Hematopoietic multipotent progenitor cell treated with erythropoietin and hydrocortisone succinate and interleukin-3 and kit ligand, for 8 days (in vitro differentiated cells): ENCODE measurements at places on chromosomes 1 and 21.

DNA sequence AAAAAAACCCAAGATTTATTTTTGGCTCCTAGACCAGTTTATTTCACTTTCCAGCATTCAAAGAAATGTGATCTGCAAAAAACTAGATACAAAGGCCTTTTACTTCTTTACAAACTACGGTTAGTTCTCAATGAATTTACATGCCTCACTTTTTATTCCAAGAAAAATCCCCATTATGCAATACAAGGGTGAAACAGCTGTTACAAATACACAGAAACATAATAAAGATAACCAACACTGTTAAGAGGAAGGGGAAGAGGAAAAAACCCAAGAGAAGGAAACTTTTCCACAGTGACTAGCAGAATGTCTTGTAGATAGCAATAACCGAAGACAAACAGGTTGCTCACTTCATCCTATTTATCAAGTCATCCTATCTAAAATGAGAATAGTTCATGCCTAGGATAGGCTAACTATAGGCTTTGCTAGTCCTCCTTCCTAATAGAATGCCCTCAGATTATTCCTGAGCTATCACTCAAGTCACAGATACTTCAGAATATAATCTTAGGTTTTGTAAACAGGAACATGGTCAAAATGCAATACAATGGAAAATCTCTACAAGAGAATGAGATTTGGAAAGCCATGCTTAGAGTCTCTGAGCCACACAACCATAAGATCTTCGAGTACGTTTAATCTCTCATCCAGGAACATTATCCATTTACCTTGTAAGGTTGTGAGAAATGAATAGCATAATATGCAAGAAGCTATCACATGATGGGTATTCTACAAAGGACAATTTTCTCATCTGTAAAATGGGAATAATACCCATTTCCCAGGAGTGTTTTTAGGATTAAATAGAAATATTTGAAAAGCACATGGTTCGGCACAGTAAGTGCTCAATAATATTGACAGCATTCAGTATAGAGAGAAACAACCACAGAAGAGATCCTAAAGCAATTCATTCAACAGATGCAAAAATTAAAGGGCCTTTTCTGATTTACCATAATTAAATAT is 5.4 kb downstream of the PNRC2 start:
- peak; percentile 45 for DNase-seq

GRCh38 chr1:119960501-119960900 is 64.2 kb upstream of the ADAM30 start:
- no peak for DNase-seq

DNA sequence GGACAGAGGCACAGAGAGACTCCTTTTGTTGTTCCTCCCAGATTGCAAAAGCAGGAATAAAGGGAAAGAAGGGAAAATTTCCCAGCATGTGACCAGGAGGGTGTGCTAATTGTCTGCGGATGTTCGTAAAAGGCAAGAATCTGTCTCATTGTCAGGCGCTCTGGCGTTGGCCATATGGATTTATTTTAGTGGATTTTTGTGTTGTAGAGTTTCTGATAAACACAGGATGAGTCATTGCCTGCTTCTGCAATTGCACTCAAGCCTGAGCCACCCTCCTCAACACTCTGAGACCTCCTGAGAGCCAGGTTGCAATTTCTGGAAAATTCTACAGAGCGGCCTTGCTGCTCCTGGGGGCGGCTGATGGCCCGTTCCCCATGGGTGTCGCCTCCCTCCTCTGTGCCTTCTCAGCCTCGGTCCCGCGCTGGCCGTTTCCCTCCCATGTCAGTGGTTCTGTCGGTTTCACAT is 227.7 kb downstream of the KAZN start:
- no peak for DNase-seq

DNA sequence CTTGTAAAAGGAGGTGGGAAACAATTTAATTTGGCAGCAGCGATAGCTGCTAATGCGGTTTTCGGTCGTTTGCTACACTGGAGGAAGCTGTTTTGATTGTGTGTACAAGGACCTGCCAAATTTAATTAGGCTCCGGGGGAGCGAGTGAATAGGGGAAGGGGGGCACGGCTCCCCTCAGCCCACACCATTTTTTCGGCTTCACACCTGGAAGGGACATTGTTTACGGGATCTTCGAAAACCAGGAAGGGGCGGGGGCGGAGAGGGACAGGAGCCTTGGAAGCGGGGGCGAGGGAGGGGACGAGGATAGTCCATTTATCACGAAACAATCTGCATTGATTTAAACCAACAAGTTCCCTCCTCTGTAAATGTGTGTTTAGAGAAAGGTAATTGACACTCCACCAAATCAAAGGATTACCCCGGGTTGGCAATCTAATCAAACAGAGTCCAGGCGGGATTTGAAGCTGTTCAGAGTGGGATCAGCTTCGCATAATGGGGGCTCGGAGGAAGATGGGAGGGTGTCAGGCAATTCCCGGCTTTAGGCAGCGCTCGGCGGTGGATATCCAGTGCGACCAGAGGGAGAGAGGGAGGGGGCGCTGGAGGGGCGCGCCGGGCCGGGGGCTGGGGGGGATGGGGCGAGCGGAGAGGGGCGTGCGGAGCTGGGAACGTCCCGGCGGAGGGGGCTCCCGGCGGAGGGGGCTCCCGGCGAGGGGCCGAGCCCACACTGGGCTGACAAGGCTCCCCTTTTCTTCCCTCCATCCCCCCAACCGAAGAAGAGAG is 9.8 kb downstream of the PAX7 start:
- DNase-seq = no peak

- DNase-seq = no peak
These were observed 70.6 kb downstream of the TMEM53 start for GRCh38 chr1:44603718-44604117.

GRCh38 chr1:73401666-73402065 is 796.3 kb downstream of the LRRIQ3 start:
- DNase-seq = no peak

GRCh38 chr1:173122958-173123852 is 72.5 kb upstream of the TNFSF18 start:
- peak; percentile 22 for DNase-seq

- DNase-seq = peak; percentile 65
These were observed 27.4 kb downstream of the VANGL1 start for GRCh38 chr1:115669002-115669673.

GRCh38 chr1:1920057-1920607 is 1.1 kb upstream of the TMEM52 start:
- DNase-seq = no peak

- DNase-seq = no peak
These were observed 5.8 kb upstream of the CCDC27 start for GRCh38 chr1:3746389-3746829.

DNA sequence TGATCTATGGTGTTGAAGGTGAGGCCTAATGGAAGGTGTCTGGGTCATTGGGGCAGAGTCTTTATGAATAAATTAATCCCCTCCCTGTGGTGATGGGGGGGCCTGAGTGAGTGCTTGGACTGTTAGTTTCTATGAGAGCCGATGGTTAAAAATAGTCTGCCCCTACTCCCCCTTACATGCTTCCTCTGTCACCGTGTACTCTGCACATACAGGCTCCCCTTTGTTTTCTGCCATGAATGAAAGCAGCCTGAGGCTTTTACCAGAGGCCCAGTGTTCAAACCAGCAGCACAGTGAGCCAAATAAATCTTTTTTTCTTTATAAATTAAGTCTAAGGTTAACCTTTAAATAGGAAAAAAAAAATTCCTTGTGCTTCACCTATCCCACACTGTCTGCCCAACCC is 657.0 kb downstream of the AMY1C start:
- no peak for DNase-seq

- DNase-seq = peak; percentile 74
These were observed 41.9 kb upstream of the TNFRSF1B start for GRCh38 chr1:12124693-12125421.

DNA sequence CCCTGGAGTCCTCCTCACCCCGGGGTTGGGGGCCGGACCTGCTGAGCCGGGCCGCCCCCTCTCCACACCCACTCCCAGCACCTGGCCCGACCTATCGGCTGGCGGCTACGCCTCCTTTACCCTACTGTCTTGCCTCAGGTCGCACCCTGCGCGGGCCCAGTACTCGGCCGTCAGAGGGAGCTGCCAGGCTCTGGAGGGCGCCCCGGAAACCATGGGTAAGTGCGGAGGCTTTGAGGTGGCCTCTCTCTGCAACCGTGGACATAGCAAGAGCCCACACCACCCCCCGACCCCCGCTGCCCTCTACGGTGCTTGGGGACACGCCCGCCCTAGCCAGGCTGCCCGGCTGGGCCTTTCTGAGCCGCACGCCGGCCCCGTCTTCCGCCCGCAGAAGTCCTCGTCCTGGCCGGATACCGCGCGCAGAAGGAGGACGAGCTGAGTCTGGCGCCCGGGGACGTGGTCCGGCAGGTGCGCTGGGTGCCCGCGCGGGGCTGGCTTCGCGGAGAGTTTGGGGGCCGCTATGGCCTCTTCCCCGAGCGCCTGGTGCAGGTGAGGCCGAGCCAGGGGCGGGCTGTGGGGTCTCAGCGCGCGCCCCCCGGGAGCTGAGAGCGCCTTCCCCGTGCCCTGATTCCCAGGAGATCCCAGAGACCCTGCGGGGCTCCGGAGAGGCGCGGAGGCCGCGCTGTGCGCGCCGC is at the start of gene SH3D21:
TSS of gene SH3D21 (plus strand) at position 159 of the 692 bp plus-strand sequence. CDS start at position 212, 53 bp downstream.
- DNase-seq = peak; percentile 61

DNA sequence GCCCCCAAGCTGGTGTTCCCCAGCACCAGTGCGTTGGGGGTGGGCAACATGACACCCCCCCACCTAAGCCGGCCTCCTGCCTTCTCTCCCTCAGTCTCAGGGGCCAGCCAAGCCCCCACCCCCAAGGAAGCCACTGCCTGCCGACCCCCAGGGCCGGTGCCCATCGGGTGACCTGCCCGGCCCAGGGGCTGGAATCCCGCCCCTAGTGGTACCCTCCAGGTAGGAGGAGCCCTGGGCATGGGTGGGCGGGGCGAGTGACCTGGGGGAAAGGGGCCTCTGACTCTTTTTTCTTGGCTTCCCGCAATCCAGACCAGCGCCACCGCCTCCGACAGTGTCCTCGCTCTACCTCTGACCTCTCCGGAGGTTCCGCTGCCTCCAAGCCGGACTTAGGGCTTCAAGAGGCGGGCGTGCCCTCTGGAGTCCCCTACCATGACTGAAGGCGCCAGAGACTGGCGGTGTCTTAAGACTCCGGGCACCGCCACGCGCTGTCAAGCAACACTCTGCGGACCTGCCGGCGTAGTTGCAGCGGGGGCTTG is 1.3 kb upstream of the EFNA4 start:
- DNase-seq = no peak

DNA sequence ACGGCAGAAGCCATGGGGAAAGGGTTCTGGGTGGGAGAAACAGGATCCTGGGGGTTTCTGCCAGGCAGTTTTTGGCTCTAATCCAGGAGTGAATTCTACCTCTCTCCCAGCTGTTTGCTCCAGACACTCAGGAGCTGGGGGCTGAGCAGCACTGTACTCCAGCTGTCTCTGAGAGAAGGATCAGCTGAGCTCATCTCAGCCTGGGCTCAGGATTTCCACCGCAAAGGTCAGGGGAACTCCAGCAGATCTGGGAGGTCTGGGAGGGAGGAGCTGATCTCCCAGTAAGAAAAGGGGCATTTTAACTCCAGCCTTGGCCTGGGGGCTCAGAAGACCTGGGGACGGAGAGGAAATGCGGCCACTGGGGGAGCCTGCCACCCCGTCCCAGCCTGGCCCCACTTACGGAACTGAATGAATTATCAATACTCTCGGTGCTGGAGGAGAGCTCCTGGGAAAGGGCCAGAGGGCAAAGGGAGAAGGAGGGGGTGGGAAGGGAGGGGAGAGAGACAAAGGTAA is 17.3 kb downstream of the PI4KB start:
- DNase-seq = no peak

DNA sequence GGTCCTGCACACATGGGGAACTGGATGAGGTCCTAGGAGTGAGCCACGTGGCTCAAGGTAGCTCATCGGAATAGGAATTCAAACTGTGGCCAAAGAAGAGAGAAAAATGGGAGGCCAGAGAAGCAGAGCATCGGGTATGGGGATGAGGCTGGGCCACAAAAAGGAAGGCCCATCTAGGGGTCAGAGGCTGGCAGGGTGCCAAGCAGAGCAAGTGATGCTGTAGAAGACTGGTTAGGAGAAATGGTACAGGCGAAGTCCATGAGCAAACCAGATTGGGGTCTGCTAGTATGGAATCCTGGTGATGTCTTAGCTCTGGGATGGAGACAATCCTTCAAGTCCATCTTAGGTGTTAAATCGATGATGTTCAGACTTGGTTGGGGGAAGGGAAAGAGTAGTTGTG is 68.0 kb downstream of the TEX35 start:
- DNase-seq = no peak

DNA sequence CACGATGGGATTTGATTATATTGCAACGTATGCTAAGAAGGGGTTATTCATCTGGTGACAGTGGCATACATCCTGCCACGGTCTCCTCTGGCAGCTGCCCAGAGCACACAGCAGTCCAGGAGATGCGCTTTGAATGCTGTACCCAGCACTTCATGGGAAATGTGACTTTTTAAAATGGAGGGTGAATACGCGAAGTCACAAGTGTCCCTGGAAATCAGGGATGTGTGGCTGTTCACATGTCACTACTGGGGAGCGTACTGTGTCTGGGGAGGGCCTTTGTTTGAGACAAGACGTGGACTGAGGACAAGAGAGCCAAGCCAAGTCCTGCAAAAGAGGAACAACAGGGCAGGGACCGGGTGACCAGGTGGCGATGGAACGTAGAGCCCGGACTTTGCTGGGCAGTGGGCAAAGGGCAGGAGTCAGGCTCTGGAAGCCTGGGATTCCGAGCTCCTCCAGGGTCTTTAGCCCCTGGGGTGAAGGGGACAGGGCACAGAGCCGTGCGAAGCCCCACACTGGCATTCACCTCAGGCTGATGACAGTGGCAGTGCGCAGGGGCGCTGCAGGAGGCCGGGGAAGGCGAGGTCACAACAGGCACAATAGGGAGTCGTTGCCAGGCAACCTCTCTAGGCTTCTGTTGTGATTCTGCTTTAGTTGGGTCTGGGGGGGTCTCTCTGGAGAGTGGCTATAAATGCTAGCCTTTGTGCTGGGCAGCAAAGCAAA is 11.4 kb upstream of the ZBTB21 start:
- DNase-seq = no peak

DNA sequence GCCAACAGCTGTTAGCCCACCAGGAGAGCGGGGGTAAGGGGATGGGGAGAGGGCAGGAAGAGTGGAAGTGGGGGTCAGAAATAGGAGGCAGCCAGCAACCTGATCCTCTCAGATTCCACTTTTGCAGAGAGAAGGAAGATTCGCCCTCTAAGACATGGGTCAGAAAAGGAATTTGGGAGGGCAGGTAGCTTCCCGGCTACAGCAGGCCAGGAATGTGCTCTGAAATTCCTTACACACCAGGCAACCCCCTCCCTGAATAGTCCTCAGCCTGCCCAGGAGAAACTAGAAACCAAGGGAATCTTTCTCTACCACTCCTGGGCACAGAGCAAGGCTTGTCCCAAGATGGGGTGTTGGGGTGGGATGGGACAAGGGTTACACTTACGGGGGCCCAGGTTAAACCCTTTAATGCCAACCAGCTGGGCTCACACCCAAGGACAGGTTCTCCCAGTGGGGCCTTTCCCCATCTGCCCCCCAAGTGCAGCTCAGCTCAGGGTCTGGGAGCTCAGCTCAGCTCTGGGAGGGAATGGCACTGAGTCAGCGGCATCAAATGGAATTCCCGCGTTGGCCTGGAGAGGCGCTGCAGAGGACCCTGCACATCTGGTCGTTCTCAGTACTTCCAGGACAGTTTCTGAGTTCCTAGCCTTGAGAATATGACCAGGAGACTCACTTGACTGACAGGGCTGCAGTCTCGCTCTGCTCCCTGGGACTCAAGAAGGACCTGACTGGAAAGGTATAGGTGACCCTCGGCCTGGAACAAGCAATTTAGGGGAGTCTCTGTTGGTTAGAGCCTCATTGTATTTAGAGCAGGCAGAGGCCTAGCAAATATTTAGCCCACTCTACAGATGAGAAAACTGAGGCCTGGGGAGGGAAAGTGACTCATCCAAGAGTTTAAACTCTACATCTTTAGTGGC is 761 bp downstream of the TNNT2 start:
- DNase-seq = peak; percentile 27
